AG09309 (cell line): ENCODE measurements at places on chromosomes 2 and 18.

DNA sequence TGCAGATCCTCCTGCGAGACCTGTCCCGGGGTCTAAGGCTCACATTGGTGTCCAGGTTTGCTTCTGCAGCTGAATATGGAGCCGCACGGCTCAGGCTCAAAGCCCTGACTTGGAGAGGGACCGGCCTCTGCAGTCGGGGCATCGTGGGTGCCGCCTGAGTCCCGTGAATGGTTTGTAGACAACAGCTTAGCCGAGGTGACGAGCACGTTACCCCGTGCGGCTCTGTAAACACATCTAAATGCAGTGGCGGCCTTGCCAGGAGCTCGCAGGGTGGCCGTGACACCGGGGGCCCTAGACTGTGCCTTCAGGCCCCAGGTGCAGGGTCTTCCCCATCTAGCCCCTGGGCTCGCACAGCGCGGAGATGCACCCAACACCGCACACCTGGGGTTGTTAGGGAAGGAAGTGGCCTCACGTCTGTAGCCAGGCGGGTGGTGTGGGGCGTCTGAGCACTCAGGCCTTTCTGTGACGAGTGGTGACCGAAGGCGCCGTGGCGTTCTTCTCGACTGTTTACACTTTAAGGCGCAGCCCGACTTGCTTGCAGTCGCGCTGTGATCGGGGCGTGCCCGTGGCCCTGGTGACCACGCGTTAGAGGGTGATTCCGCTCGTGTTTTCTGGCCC is 91.6 kb downstream of the NFATC1 start:
- DNase-seq, result no peak

- peak; percentile 63 for DNase-seq
These were observed 189.9 kb upstream of the TANK start for GRCh38 chr2:160970052-160970965.

- no peak for DNase-seq
These were observed 314.8 kb downstream of the RBM43 start for GRCh38 chr2:150946831-150947230.

GRCh38 chr18:55384551-55385275 is 203.3 kb downstream of the TCF4 start:
- no peak for DNase-seq

DNA sequence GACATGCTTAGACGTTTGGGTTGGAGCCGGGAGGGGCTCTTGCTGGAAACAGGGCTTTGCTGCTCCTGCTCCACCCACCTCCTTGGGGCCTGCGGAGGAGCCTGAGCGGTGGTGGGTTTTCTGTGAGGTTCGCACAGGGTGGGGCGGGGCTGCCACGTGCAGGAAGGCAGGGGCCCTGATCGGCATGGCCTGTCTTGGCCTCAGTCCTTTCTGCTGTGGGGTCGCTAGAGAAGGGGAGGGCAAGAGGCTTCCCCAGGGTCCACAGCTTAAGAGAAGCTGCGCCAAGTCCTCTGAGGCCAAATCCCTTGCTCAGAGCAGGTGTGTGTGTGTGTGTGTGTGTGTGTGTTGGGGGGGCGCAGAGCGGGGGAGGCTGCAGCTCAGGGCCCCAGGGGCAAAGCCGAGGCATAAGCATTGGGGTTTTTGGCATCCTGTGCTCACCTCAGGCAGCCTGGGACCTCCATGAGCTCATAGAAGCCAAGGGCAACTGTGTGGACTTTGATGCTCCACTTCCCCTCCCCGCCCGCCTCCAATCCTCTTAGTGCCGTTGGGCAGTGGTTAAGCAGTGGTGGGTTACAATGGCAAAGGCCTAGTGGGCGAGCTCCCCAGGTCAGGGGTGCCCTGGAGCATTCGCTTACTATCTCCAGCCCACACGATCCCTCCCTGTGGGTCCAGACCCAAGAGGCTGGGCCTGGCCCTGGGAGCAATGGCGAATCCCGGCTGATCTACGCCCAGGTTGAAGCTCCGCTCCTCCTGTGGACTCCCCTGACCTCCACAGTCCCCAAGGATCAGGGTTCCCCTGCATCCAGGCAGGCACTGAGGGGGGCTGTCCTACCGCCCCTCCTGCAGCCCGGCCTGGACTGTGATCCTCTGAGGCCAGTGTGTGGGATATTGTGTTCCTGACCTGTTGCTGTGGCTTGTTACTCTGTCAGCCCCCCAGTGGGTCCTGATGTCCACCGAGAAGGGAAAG is 28.9 kb downstream of the TOGARAM2 start:
- no peak for DNase-seq

GRCh38 chr18:9796935-9797549 is 88.7 kb upstream of the TXNDC2 start:
- DNase-seq, result no peak
